Stimulated activated CD4-positive, alpha-beta T cell treated with anti-CD3 and anti-CD28 coated beads, Interleukin-1b, Interleukin-23, amount 100 ng/mL, for 1 hour (primary cell): ENCODE measurements at places on chromosomes 3 and 15.

DNA sequence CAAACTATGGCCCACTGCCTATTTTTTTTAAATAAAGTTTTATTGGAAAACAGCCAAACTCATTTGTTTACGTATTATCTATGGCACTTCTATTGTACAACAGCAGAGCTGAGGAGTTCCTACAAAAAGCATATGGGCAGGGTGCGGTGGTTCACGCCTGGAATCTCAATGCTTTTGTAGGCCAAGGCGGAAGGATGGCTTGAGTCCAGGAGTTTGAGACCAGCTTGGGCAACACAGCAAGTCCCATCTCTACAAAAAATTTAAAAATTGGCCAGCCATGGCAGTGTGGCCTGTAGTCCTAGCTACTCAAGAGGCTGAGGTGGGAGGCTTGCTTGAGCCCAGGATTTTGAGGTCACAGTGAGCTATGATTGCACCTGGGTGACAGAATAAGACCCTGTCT is 142.3 kb downstream of the RORA start:
- DNase-seq: no peak

- DNase-seq: no peak
Observed at GRCh38 chr3:116591236-116591635, 118.3 kb upstream of the TUSC7 start.

- DNase-seq: no peak
Observed at GRCh38 chr15:90998737-90999136, 4.4 kb upstream of the PRC1 start.

- DNase-seq: no peak
Observed at GRCh38 chr15:47728426-47728825, 11.1 kb downstream of the SEMA6D start.

DNA sequence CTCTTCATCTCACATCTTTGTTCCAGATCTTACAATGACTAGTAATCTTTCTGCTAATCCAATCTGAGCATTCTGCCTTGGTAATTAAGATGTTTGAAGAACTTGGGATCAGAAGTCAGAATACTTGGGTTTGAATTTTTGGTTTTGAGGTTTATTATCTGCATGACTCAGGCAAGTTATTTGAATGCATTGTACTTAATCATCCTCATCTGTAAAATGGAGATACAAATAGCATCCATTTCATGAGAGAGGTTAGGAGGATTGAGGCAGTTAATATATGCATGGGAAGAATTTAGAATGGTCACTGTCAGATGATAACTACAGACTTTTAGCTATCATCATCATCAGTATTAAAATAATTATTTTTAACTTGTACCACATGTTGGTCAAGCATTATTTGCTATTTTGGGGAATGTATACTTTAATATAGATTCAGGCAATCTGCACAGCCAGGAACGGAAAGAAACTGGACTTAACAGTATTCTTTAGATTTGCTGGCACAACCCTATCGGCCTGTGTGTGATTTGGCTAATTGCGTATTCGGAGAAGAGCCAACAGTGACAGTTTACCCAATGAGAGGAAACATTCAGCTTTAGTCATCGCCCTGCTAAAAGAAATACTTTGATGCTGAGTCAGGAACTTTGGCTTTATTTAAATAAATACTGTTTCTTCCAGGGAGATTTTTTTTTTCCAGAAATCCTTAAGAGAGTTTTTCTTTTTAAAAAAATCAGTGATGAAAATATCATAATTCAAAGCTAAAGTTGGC is 600.0 kb downstream of the ROBO1 start:
- DNase-seq: no peak

GRCh38 chr3:42751609-42752008 is 21.4 kb downstream of the CCDC13 start:
- no peak for DNase-seq

- no peak for DNase-seq
Observed at GRCh38 chr3:172112734-172113120, 73.3 kb downstream of the FNDC3B start.

GRCh38 chr3:131917006-131917405 is 117.8 kb downstream of the CPNE4 start:
- DNase-seq: no peak

DNA sequence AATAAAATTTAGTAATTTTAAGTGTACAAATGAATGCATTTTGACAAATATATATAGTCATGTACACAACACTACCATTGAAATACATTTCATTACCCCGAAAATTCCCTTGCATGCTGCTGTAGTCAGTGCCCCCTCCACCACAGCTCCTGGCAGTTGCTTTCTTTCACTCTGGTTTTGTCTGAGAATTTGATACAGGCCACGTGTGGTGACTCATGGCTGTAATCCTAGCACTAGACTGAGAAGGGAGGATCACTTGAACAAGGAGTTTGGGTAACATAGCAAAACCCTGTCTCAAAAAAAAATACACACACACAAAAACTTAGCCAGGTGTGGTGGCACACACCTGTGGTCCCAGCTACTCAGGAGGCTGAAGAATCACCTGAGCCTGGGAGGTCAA is 65.4 kb downstream of the TFRC start:
- no peak for DNase-seq

DNA sequence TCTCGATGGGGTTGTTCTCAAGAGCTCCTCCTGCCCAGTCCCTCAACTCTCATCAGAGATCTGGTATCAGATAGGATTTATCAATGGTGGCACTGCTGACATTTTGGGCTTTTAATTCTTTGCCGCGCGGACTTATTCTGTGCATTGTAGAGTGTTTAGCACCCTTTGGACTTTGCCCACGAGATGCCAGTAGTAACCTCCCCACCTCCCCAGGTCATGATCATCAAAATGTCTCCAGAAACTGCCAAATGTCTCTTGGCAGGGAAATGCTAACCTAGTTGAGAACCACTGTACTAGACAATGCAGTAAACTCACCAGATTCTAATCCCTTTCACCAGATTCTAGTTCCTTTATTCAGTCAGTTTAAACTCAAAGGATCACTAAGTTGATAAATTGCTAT is 24.0 kb downstream of the SLC27A2 start:
- DNase-seq: no peak

- no peak for DNase-seq
Observed at GRCh38 chr3:11339541-11339940, 67.3 kb downstream of the ATG7 start.

DNA sequence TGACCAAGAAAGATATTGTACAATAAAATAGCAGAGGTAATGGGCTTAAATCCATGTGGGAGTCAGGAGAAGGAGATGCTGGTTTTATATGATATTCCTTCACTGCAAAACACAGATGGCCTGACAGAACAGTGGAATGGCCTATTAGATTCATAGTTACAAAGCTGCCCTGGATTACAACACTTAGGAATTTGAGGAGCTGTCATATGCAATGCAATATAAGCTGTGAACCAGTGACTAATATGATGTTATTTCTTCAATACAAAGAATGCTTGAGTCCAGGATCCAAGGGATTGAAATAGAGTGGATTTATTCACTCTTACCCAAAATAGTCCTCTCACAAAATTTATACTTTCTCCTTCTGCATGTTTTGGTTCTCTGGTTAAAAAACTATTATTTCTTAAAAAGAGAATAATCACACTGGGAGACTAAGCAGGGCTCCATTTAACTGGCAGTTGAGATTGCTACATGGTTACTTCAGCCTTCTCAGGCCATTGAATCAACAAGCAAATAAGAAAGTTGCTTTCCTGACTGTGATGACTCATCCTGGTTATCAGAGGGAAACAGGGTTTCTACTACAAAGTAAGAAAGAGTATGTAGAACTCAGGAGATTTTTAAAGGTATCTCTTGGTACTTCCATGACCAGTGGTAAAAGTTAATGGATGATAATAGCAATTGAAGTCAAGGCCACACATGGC is 79.8 kb upstream of the ZPLD1 start:
- no peak for DNase-seq

DNA sequence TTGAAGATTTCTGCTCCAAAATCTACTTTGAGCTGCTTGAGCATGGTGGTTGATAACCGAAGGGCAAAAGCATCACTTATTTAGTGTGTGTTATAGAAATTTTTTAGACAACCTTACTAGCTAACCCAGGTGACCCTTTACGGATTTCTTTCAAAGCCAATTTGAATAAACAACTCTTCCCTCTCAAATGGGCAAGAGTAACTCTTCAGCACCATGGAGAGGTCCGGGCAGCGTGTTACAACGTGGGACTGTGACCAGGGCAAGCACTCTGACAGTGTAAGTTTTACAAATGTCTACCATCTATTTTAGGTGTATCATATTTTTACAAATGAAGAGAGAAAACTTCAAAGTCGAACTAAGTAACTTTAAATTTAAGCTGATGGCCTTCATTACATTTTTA is 471.8 kb downstream of the MFSD1 start:
- no peak for DNase-seq

DNA sequence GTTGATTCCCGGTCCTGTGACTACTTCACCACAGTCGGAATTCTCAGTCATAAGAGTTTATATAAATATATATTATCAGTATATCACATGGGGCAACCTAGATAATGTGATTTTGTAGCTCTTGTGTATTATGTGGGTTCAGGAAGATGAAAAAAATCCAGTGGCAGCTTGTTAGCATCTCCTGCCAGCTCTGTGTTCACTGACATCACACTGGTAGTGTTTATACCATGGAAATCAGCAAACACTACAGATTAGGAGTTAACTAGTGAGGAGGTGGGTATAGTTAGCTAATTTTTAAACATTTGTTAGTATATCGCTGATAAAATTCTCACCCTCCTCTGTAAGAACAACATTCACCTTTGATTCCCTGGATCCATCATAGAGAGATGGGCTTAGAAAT is 44.5 kb upstream of the KCNMB2 start:
- DNase-seq: no peak

GRCh38 chr15:77818484-77819047 is 185.9 kb upstream of the LINGO1 start:
- no peak for DNase-seq

GRCh38 chr15:84829428-84829827 is 12.3 kb downstream of the ALPK3 start:
- no peak for DNase-seq

DNA sequence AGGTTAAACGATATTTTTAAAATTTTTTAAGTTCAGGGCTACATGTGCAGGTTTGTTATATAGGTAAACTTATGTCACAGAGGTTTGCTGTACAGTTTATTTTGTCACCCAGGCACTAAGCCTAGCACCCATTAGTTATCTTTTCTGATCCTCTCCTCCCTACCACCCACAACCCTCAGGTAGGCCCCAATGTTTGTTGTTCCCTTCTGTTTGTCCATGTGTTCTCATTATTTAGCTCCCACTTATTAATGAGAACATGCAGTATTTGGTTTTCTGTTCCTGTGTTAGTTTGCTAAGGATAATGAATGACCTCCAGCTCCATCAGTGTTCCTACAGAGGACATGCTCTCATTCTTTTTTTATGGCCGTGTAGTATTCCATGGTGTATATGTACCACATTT is 14.9 kb downstream of the FAM162A start:
- DNase-seq: no peak

GRCh38 chr15:81182031-81182755 is 14.5 kb upstream of the IL16 start:
- no peak for DNase-seq

- no peak for DNase-seq
Observed at GRCh38 chr3:39413691-39414420, 7.3 kb downstream of the RPSA start.

DNA sequence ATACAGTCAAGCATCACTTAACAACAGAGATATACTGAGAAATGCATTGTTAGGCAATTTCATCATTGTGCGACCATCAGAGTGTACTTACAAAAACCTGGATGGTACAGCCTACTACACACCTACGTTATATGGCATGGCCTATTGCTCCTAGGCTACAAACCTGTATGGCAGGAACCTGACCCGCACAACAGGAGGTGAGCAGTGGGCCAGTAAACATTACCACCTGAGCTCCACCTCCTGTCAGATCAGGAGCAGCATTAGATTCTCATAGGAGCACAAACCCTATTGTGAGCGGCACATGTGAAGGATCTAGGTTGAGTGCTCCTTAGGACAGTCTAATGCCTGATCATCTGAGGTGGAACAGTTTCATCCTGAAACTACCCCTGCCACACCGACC is 89.7 kb downstream of the SCAPER start:
- DNase-seq: no peak

DNA sequence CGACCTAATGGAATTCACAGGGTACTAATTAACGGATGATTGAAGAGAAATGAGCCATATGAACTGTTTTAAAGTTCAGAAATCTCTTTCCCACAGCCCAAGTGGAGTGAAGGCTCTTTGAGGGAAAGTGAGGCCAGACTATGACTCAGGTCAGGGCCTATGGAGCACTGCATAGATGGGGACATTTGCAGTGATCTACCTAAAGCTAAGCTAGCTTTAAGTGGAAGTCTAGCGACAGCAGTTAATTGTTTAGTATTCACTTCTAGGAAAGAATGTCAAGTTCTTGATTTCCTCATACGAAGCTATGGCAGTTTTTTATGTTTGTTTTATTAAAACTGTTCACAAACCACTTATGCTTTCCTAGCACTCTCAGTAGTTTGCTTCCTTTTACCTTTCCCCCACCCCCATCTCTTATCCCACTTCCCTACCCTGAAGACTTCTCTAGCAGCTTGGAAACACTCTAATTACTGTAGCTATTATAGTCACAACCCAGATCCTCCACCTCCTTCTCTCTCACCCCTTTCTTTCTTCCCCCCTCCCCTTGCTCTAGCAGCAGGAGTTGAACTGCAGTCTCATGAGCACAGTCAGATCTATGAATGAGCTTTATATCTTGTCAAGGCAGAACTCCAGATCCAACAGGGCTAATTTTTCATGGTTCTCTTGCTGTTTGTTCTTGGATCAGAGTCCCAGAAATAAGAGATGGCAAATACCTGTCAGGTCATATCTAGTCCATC is 6.2 kb downstream of the ZNF609 start:
- DNase-seq: no peak

DNA sequence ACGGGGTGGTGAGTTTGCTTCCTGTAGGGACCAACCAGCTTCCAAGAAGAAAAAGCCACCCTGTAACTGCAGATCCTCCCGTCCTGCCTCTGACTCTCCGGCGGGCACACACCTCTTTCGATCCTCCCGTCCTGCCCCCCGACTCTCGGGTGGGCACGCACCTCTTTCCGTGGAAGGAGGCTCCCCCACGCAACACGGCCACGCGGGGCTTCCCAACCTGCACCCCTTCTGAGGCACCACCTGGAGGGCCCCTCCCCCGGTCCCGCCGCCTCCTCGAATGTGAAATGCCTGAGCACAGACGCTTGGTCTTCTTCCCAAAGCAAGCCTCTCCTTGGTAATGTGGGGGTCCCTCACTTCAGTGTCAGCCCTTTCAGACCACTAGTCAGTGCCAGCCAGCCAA is 7.3 kb downstream of the ADAMTS17 start:
- DNase-seq: no peak
